ENCODE measurements at places on chromosomes 1 and 21.

- DNase-seq, result peak; percentile 91
Observed at GRCh38 chr1:23591460-23592208, 32.3 kb upstream of the ID3 start.

DNA sequence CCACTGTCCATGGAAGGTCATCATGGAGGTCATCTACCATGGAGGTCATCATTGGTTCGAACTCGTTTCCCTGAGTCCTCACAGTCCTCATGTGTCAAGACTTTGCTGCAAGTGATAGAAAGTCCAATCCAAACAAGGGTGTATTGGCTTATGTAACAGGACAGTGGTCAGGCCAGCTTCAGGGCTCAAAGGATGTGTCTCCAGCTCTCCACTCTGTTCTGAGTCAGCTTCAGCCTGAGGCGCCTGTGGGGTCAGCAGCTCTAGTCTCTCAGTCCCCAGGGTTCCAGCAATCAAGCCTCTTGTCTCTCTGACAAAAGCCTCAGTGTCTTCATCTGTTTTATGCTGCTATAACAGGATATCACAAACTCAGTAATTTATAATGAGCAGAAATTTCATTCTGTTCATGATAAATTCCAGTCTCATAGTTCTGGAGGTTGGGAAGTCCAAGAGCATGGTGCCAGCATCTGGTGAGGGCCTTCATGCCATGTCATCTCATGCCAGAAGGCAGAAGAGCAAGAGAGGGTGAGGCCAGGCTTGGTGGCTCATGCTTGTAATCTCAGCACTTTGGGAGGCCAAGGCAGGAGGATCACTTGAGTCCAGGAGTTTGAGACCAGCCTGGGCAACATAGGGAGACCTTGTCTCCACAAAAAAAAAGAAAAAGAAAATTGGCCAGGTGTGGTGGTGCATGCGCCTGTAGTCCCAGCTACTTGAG, 19.5 kb downstream of the A3GALT2 start:
- no peak for DNase-seq

- no peak for DNase-seq
Observed at GRCh38 chr1:13918862-13919261, 218.9 kb downstream of the PRDM2 start.

DNA sequence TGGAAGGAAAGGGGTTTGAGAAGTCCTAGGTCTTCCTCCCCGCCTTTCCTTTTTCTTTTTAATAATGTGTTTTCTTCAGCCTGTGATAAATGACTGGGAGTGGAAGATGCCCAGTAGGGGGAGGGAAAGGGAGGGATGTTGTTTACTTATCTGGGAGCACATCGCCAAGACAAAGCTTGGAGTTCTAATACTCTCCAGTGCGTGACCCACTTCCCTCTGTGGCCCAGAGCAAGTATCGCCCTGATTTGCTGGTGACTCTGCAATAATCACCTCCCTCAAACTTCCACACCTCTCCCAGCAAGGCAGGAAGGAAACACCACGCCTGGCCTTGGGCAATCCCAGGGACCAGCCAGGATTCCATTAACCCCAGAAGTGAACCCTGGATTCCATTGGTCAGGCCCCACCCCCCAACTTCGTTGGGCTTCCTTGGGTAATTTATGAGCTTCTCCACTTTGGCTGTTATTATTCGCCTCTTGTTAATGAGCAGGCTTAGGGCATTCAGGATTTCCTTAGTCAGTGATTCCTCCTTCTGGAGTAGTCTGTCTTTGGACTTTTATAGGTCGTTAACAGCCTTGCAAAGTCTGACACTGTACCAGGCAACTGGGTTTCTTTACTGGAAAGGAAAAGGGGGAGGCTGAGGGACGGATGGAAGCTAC, 24.3 kb upstream of the GRHL3 start:
- no peak for DNase-seq

DNA sequence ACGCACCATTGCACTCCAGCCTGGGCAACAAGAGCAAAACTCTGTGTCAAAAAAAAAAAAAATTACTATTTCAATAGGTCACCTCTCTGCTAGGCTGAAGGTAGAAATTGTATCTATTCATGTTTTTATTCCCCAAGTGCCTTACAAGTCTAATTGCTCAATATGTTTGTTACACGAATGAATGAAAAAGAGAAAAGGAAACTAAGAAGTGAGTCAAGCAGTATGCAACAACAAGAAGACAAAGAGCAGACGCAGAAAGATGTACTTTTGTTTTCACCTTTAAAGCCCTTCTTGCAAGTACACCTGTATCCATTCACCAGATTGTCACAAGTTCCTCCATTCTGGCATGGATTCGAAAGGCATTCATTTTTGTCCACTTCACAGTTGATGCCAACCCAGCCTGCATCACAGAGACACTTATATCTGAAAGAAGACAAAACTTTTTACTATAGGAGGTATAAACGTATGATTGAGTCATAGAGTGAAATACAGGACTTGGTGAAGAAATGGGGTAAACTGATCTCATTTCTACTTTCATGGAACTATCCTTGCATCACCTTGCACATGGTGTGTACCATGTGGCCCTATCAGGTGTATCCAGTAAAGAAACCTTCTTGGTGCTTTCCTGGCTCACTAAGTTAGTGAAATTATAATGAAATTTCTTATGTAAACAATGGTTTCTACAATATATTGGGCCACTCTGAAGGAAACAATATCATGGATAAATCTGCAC, 57.1 kb upstream of the ADAM30 start:
- DNase-seq, result no peak

DNA sequence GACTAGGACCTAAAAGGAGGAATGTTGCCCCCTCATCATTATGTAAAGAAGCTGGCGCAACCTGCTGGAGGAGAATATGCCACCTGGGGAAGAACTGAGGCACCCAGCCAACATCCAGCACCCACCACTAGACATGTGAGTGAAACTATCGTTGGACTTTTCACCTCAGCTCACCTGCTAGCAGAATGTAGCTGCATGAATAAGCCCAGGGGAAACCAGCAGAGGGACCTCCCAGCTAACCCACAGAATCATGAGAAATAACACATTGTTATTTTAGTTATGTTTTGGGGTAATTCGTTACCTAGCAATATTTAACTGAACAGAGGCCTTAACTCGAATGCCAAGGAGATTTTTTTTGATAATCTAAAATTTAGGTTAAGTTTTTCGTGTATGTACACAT, 542.5 kb upstream of the DAB1 start:
- no peak for DNase-seq

- DNase-seq, result no peak
Observed at GRCh38 chr1:116265931-116266863, 106.8 kb upstream of the ATP1A1 start.

DNA sequence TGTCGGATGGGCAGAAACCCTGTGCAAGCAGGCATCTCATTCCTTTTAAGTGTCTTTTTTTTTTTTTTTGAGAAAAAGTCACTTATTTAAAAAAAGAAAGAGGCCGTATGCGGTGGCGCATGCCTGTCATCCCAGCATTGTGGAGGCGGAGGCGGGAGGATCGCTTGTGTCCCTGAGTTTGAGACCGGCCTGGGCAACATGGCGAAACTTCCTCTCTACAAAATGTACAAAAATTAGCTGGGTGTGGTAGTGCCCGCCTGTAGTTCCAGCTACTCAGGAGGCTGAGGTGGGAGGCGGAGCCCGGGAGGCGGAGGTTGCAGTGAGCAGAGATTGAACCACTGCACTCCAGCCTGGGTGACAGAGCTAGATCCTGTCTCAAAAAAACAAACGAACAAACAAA, 1.7 kb downstream of the GPR137B start:
- no peak for DNase-seq

- no peak for DNase-seq
Observed at GRCh38 chr1:43531107-43531905, 623 bp downstream of the PTPRF start.

DNA sequence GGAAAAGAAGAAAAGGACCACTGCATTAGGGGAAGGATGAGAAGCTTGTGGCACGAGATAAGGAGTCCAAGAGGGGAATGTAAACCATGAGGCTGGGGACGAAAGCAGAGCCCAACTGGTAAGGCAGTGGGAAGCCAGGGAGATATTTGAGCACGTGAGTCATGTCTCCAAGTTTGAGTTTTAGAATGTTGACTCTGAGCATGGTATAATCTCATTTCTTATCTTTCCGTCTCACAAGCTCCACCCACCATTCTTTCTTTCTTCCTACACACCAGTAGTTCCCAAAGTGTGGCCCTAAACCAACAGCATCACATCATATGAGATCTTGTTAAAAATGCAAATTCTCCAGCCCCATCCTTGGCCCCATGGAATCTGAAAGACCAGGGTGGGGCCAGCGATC, 145.3 kb downstream of the PLPP3 start:
- DNase-seq, result no peak

- no peak for DNase-seq
Observed at GRCh38 chr1:93328809-93329760, 16.6 kb upstream of the DR1 start.

DNA sequence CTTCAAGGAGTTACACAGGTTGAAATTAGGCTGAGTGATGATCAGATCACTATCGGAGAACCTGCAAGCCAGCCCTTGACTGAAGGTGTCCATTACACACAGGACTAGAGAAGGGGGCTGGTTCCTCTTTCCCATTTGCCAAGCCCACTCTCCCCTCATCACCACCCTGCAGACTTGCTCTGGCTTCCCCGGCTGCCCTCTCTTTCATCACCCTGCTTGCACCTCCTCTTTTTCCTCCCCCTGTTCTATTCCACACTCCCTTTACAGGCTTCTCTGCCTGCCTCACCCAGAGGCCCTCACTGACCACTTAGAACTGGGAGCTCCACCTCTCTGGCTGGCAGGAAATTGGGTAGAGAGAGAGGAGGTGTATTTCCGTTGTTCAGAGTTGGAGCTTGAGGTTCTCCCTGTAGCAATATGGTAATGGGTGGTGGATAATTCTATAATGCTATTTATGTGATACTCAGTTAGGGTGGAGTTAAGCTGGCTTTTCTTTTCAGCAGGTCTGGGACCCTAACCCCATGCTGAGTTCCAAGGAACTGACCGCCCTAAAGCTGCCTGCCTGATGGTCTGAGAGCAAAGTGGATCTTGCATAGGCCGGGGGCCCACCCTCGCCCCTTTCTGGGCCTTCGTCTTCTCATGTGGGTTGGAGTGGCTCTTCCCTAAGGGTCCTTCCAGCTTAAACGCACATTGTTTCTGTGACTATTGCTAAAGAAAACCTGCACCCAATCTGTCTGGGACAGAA, 111.8 kb upstream of the ADAR start:
- no peak for DNase-seq

- DNase-seq, result no peak
Observed at GRCh38 chr1:57088653-57089052, 122.8 kb upstream of the C8B start.

DNA sequence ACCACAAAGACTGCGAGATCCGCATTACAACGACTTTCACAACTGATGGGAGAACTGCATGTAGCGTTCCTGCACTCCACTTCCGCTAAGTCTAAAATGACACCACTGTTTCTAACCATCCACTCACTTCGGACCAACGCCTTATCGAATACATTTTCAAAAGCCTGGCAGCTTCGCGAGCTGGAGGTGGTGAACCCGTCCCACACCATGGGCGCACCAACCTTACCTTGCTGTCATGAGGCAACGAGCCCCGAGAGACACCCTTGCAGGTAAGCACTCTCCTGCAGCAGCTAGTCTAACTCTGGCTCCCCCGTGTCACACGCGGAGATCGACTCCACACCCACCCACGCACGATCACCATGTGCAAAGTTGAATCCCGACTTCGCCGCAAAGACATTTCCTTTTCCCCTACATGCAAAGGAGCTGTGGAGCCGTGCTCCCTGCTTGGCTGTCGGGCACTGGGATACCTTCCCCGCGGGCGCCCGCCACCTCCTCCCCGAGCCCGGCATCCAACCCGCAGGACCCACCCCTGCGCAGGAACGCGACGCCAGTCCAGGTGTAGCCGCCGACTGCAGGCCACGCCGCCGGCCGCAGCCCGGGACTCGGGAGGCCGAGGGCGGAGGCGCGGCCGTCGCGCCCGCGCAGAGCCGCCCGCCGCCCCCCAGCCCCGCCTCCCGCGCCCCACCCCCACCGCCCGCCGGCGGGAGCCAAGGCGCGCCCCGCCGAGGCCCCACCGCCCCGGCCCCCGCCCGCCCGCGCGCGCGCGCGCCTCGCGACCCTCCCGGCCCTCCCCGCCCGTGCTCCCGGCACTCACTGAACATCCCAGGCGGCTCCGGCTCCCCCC, 629 bp downstream of the TAF5L start:
- DNase-seq, result peak; percentile 42

- DNase-seq, result no peak
Observed at GRCh38 chr1:11176081-11176706, 13.0 kb upstream of the ANGPTL7 start.

- no peak for DNase-seq
Observed at GRCh38 chr1:27601321-27601770, 2.6 kb downstream of the AHDC1 start.

- no peak for DNase-seq
Observed at GRCh38 chr1:58884706-58885661, 101.1 kb upstream of the JUN start.

DNA sequence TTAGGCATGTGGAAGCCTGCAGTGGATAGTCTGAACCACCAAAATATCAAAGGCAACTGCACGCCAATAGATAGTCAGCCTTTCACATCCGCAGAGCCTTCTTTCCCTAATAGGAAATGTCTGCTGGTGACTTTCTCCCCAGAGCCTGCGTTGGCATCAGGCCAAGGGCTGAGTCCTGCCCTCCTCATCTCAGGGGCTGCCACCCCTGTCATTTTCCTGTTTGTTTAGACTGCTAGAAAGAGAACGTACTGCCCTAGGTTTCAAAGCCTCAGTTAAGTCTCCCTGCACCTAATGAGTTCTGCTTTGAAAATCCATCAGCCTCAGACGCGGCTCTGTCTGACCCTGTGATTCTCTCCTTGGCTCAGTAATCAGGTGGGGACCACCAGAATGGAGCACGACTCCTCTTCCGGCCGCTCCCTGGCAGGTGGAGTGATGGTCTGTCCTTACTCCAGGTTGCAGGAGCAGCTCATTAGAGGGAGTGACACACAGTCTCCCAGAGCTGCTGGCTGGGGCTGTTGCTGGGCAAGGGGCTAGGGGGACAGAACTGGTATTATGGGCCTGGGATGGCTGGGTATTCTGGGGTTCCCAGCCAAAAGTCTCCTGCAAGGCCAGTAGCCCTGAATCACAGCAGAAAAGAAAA, 27.3 kb downstream of the STUM start:
- DNase-seq, result no peak

DNA sequence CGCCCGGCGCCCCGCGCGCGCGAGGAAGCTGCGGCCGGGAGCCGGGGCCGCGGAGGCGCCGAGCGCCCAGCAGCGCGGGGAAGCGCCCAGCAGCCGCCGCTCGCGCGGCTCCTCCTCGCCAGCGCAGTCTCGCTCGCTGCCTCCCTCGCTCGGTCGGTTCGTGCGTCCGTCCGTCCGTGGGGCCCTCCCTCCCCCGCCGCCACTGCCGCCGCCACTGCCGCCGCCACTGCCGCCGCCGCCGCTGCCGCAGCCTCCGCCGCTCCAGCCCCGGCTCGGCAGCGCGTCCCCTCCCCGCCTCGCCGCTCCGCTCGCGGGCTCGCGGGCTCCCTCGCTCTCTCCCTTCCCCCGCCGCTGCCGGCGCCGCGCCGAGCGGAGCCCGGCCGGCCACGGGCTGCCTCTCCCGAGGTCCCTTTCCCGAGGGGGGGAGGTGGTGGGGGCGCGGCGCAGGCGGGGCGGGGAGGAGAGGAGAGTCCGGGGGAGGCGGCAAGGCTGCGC, at the start of gene KCND3:
Gene KCND3, minus strand, starts transcription at position 138 of the 495 bp plus-strand sequence.
- peak; percentile 6 for DNase-seq

- no peak for DNase-seq
Observed at GRCh38 chr21:17903929-17904639, 84.9 kb upstream of the C21orf91 start.
